ENCODE measurements at places on chromosomes 1 and 21.
A peak's percentile ranks its signal among the peaks of the same experiment; 100 is the strongest.

DNA sequence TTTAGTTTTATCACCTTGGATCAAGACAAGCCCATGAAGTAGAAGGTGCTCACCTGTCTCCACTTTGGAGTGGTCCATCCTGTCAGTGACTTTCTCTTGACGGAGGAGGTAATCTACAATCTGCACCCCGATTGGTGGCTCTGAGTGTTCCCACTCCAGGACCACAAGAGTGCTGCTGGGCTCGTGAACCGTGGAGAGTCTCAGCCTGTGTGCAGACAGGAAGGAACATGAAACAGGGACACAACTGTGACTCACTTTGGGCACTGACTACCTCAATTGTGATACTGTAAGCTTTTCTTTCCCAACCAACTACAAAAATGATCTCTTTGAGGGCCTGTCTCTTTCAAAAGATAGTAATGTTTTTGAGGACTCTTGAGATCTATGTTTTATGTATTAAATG lies 280.2 kb downstream of the ASTN1 start:
- DNase-seq, result no peak

GRCh38 chr1:243364866-243365265 lies 109.0 kb downstream of the SDCCAG8 start:
- no peak for DNase-seq

DNA sequence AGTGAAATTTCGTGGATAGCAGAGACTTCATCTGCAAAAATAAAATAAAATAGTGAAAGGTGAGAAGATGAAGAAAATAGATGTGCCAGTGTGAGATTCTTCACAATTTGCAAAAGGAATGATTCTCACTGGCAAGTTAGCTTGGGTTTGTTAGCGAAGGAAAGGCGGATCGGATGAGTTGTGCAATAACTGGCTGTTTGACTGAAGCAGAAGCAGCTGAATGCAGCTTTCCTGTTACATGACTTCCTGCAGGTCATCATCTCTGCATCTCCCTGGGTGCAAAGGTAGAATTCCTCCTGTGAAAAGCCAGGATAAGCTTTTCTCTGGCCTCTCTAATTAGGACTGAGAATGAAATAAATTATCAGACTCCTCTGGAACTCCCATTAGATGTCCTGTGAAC lies 263.1 kb upstream of the CHRM3 start:
- no peak for DNase-seq

GRCh38 chr1:26438041-26438440 lies 5.9 kb downstream of the DHDDS start:
- DNase-seq, result no peak

- no peak for DNase-seq
Observed at GRCh38 chr21:14762327-14762726, 216.2 kb upstream of the SAMSN1 start.

- no peak for DNase-seq
Observed at GRCh38 chr1:168365719-168366479, 85.2 kb downstream of the TBX19 start.

DNA sequence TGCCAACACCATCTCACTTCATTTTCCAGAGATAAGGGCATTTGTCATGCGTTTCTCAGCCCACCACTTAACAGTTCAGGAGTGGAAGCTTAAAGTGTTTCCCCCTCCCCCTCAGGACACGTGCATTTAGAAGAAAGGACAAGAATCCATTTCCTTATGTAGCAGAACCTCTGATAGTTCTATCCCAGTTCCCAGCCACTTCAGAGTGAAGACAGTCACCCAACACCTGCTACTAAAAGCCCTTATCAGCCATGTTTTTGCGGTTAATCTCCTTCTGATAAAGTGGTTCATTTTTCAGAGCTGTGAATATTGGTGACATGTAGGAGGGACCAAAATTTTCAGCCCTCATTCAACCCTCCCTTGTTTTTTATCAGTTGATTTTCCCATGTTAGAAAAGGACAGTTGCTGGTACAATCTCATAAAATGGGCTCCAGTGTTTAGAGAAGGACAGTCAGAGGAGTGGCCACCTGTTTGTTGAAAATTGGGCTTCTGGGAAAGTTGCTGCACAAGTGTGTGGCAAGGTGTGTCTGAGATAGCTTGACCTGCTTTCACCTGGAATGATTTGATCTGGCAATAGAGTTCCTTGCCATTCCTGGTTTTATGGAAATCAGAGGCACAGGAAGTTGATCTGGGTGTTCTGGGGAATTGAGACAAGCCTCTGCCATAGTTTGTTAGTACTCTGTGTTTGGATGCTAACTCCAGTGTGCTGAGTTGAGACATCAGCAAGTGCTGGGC lies 114.0 kb downstream of the PPP1R12B start:
- DNase-seq, result no peak

DNA sequence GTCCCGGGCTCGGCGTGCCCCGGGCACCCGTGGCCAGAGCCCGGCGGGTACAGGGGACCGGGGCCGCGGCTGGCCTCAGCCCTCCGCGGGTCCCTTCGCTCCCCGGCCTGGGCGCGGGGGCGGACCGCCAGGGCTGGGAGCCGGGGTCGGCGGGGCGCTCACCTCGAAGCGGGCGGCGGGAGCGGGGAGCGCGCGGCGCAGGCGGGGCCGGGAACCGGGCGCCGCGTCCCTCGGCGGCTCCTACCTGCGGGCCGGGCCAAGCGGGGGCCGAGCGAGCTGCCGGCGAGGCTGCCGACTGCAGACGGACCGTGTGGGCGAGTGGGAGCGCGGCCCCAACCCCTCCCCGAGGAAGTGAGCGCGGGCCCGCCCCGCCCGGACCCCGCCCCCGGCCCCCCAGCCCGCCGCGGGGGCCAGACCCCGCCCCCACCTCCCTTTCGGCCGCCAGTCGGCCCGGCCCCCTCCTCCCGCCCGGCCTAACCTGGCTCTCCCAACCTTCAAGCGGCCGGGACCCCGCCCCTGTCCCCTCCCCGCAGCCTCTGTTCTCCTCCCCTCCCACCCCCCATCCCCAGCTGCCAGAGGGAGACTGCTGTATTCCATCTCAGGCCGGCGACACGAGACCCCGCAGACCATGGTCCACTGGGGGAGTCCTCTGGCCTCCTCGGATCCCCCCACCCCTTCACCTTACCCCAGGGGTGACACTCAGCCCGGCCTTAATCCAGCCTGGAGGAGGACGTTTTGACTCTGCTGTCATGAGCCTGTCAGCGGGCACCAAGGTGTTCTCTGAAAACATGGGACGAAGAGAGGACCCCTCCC lies at the start of gene FHL3:
FHL3 (minus strand) TSS at position 320 of the 813 bp plus-strand sequence. CDS start 6,102 bp downstream, outside the sequence.
- DNase-seq, result no peak

DNA sequence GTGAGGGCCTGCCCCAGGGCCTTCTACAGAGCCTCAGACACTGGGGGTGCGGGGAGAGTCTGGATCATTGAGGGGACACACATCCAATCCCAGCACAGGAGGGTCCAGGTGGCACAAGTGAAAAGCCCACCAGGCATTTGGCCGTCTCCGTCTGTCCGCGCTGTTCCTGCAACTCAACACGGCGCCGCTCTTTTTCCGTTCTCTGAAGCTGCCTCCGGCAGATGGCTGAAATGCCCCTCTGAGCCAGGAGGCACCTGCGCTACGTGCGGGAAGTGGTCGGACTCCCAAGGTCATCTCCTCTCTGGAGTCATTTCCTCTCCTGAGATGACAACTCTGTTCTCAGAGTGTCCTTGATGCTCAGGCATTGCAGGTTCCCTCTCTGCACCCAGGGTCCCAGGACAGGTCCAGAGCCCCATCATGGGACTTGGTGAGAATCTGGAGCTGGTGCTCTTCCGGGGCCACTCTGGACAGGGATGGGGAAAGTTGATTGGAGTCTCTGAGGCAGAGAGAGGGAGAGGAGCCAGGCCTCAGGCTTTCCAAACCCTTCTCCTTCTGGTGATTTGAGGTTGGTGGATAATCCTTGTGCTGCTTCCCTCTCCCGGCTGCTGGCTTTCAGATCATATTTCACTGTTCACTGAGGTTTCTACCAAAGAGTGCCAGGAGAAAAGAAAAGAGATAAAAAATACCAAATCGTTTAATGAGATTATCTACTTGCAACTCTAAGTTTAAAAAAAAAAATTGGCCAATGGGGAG lies 14.0 kb upstream of the MIXL1 start:
- no peak for DNase-seq

- peak; percentile 51 for DNase-seq
Observed at GRCh38 chr1:42952303-42953001, 6.2 kb downstream of the SLC2A1 start.

DNA sequence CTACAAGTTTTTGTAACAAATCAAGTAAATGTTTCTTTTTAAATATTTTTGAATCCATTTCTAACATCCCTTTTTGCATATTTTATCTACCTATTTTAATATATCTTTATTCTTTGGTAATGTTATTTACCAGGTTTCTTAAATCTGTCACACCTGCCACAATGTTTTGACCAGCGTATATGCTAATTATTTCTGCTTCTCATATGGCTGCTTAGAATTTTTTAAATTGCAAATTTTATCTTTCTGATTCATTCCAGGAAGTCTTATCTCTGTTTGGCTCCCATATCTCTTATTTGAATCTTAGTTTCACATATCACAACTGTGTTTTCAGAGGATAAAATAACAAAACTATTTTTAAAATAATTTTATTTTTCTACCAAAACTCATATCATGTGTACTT lies 1411.1 kb downstream of the KCNT2 start:
- DNase-seq, result no peak

- peak; percentile 20 for DNase-seq
Observed at GRCh38 chr1:21508580-21509350, 458 bp upstream of the ALPL start.

GRCh38 chr1:90162216-90162615 lies 167.3 kb downstream of the ZNF326 start:
- no peak for DNase-seq

DNA sequence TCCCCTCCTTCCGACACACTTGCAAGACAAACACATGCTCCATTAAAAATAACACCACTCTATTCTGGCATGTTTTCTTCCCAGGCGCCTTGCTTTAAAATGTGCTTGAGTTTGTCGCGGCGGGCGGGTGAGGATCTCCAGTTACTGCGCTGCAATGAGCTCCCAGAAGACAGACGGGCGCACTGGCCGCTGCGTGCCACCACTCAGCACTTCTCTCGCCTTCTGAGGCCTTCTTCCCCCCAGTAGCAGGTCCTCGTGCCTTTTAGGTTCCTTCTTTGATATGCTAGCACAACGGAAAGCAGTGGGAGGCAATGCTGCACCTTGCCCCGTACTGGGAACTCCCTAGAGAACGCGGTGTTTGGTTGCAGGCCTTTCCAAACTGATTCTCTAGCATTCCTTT lies 279.5 kb upstream of the NR5A2 start:
- DNase-seq, result no peak

GRCh38 chr1:25731148-25731547 lies 68.8 kb upstream of the SELENON start:
- DNase-seq, result no peak

DNA sequence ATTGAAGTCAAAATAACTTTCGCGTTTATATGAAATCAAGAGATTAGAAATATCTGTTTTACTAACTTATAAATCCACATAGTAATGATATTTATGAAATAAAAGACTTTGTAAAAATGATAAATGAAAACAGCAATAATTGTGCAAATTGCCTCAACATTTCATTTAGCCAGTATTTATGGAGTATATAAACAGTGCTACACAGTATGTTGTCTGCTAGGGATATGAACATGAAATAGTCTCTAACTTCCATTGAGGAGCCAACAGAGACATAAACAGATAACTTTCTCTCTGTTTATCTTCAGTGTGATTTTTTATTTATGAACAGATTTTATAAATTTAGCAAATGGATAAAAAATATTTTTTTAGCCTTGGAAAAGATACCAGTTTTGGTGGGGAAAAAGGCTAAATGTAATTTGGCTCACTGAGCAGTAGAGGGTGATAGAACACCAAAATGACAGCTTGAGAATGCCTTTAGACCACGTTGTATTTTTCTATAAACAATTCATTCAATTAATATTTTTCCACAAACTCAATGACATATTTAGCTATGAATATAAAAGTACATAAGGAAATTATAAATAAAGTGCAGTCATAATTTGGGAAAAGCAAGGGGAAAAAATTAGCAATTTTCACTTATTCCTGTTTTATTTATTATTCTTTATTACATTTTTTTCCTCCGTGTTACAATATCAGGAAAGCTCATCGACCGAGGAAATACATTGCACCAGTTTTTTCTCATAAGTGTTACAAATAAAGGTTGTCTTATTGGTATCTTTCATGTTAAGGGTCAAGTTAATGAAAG lies 47.5 kb upstream of the EEIG2 start:
- DNase-seq, result no peak

DNA sequence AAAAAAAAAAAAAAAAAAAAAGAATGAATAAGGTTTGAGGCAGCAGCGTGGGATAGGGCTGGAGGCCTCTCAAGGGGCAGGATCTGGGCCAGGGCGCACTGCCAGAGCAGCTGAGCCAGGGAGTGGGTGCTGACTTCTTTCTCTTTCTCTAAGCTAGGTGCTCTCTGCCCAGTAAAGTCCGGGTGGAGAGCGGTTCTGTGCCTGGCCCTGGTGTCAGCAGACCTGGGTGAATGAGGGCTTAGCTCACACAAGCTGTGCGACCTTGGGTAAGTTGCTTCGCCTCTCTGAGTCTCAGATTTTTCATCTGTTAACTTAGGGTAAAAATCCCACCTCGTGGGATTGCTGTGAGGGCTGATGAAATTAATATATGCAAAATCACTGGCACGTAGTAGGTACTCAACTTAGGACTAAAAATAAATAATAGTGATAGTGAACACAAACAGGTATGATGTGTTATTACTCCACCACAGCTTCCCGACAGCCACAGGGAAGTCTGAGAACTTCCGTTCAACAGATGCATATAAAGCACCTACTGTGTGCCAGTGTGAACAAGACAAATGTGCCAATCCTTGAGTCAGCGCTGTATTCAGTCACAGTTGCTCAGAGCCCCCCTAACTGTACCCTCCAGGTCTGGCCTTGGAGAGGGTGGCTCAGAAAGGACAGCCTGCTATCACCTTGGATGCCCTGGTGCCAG lies 2.0 kb upstream of the FAM131C start:
- DNase-seq, result no peak

DNA sequence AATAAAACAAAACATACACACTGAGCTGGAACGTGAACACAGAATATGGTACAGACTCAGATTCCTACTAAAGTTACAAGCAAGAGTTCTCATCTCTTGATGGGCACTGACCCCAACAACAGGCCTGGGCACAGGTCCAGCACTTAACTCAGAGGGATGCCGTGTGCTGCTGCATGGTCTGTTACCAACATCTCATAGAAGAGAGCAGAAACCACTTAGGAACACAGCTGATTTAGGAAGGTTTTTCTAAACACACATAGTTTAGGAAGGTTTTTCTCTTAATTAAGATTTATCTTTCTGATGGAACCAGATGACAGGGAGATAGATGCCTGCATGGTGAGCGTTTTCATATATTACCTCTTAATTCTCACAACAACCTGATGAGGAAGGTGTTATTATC lies 1.5 kb downstream of the GCLM start:
- no peak for DNase-seq

Measured in activated effector memory CD4-positive, alpha-beta T cell treated with Interleukin-2 at 50 U/mL for 16 hours (primary cell).